ENCODE measurements at places on chromosomes 13 and 19.

DNA sequence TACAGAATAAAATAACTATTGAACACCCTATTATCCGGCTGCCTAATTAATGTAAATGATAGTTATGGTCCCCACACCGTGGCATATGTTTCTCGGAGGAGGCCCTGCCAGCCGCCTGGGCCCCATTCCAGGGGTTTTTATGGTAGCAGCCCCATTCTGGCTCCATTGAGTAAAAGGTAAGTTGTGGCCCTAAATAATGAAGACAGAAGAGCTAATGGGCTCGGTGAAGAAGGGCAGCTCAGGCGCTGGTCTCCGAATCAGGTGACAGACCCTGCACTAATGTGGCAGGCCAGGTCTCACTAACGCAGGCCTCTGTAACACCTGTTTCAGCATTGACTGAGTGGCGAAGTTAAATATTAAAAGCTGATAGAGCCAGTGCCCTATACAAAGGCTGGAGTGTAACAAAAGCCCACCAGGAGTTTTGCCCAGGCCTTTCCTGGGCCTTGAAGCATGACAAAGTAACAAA lies 19.1 kb downstream of the POP4 start:
- DNase-seq, result no peak

DNA sequence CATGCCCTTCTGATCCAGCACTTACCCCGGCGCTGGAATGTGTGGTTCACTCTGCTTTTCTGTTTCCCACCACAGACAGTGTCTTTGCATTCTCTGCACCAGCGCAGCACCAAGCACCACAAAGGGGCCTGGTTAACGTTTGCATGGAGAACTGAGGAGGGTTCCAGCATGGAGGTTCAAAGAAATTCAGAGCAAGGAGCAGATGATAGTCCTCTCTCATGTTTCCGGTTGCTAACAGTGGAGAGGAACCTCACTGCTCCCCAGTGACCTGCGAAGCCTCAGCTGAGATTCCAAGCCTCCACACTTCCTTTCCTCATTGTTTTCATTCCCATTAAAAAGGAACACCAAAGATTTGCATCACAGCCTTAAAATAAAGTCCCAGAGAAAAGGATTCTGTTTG lies 99.7 kb downstream of the STARD13 start:
- DNase-seq, result no peak

DNA sequence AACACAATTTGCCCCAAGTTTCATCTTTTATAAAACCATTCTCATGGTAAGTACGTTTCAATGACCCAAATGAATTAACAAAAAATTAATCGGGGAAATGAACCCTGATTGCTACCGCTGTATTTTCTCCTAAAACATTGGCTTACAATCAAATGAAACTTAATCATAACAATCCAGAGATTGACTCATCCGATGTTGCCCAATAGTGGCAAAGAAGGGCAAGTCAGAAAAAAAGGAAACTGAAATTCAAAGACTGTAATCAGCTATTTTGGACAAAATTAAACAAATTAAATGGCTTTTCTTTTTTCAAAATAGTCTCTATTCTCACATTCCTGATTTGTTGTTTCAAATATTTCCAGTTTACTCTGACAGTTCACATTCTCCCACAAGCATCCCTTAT lies 3.9 kb upstream of the ACOD1 start:
- no peak for DNase-seq

DNA sequence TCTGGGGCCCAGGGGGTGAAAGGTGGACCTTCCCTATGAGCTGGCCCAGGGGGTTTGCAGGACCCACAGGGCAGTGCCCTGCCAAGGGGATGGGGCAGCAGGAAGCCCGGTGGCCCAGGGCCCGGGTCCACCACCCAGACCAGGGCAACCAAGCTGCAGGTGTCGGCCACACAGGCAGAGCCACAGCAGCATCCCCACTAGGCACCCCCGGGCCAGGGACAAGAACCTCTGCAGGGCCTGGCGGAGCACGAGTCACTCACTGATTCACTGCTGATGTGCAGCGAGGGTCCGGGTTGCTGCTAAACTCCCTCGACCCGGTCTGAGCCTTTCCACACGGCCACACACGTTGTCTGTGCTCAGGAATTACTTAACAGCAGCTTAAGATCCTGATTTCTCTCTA lies 8.8 kb downstream of the FZR1 start:
- no peak for DNase-seq

GRCh38 chr19:28324275-28325060 lies 888.5 kb downstream of the UQCRFS1 start:
- DNase-seq, result no peak

- peak; percentile 39 for DNase-seq
Measured at GRCh38 chr19:58559275-58560006, 1.0 kb upstream of the UBE2M start.

- DNase-seq, result no peak
Measured at GRCh38 chr13:70720386-70720785, 612.1 kb upstream of the KLHL1 start.

- no peak for DNase-seq
Measured at GRCh38 chr19:2179095-2179494, 15.4 kb downstream of the DOT1L start.

- no peak for DNase-seq
Measured at GRCh38 chr19:33304760-33305647, 2.7 kb upstream of the CEBPA start.

- DNase-seq, result no peak
Measured at GRCh38 chr19:51135986-51136762, 5.9 kb upstream of the SIGLEC7 start.

DNA sequence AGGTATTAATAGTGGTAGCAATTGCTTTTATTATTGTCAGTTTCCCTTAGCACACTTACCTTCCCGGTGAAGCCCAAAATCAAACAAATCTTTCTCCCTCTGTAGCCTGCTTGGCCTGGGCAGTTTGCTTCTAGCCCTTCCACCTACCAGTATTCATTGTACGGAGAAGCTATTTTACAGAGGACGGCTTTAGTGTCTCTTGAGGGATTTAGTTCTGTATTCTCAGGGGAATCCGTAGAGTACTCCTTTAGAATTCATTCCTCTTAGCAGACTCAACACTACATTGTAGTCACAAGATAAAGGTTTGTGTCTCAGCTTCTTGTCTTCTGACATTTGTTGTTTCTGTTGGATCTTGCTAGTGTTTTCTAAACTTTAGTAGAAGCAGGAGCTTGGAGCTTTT lies 24.1 kb upstream of the WTIP start:
- no peak for DNase-seq

DNA sequence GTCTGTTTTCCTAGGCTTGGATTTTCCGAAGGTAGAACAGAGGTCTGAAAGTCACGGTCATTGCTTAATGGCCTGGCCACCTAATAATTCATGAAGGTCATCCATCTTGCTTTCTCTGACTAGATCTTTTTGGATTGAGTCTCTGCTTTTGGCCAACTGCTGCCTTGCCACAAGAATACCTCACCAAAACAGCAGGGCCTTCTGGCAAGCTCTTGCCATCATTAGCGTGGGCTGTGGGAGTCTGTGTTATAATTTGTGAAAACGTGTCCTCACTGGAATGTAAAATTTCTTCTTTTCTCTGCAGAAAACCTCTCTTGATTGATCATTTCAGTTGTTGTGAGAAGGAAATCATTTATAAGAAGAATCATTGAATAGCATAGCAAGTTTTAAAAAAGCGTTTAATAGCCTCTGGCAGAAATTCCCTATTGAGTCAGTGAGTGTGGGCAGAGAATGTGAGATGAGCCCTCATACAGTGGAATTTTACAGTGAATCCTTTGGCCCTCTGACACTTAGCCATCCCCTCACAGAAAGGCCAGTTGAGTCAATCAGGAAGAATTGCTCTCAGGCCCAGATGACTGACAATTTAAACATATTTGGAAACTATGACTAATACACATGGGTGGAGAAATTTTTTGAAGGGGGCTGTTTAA lies 43.2 kb upstream of the ERICH6B start:
- DNase-seq, result no peak

- DNase-seq, result no peak
Measured at GRCh38 chr19:374886-375235, 30.3 kb upstream of the MIER2 start.

DNA sequence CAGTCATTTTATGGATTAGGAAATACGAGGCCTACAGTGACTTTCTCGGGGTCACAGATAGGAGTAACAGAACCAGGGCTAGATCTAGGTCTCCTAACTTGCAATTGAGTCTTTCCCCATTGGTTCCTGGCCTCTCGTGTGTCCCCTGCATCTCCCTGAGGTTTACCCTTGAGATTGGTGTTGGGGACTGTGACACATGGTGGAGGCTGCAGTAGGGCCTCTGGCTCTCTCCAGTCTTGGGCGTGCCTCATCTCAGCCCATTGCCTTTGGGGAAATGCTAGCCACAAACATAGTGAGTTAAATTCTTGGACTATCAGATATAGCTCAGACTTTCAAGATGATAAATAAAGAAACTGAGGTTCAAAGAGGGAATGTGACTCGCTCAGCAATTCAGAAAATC lies 212.1 kb downstream of the KCNRG start:
- no peak for DNase-seq
